MG63 (cell line): ENCODE measurements at places on chromosomes 6 and 20.

GRCh38 chr6:22421198-22421597 is 124.4 kb upstream of the PRL start:
- DNase-seq, result no peak

- DNase-seq, result no peak
Measured at GRCh38 chr6:55969526-55969925, 94.1 kb upstream of the BMP5 start.

DNA sequence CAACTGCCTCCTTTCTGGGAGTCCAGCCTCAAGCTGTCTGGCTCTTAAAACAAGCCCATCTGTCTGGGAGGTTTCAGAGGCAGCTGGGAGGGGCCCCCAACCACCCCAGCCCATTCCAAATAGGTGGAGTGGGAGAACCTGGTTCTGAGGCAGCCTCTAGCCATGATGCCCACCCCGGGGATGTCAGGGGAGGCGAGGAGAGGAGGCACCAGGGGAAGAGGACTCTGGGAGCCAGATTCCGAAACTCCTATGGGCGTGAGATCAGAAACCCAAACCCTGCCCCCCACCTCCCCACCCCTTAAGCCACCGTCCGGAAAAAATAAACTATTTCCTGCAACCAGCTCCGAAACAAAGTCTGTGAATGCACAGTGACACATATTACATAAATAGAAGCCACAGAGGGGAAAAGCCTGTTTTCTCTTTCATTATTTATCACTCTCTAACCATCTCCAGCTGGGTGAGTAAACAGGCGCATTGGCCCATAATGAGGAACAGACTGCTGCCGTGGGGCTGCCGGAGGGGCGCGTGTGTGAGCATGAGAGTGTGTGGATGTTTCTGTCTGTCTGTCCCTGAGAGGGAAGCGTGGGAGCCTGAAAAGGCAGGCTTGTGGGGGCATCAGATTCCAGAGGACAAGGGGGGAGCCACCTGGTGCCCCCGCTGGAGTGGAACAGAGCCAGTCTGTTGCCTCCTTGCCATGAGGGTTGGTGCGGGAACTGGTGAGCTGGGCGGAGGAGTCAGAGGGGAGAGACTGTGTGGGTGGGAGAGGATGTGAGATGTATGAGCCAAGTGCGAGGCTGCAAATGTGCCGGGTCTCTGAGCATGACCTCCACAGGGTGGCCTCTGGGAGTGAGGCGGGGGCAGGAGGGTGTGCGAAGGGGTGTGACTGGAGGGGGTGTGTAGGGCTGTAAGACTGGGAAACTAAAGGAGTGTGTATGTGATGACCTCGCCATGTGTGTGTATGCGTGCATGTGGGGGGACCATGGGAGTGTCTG is 14.3 kb upstream of the FOXP4 start:
- DNase-seq, result peak; percentile 24

DNA sequence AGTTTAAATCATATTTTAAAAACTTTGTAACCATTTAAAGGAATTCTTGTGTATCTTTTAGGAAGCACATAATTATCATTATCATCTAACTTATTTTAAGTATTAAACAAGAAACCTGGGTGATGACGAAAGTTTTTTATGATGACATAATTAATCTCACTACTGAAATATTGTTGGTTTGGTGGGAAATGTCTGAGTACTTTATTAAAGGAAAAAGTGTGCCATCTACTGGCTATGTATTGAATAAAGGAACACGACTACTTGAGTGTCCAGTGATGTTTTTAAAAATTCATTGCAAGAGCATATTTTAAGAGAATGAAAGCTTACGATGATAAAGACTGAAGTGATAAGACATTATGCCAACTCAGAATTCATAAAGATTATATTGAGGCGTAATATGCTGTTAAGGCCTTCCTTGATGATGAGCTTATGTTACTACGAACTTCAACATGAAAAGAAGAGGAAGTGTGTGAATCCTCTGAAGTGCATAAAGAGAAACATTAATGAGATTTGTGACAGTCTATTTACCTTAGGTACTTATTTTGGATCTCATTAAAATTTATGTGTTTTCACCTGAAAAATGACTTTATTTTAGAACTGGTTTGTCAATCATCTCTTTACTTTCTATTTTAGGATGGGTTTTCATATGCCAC is 12.0 kb upstream of the TRMT11 start:
- DNase-seq, result no peak

DNA sequence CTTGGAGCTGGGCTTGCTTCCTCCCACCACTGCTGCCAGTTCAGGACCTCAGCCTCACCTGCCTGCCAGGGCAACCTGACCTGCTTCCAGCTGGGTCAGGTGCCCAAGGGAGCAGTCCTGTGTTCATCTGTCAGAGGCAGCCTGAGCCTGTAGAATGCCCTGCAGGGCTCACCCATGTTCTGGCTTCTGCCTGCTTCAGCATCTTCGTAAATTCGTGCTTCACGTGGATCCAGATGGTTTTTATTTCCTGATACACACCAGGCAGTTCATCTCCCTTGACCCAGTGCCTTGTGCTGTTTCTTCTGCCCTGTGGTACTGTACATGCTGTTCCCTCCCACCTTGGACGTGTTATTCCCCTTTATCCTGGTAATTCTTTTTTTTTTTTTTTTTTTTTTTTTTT is 50.2 kb downstream of the ARID1B start:
- DNase-seq, result no peak
